Fibroblast of the aortic adventitia (primary cell): ENCODE measurements at places on chromosomes 1 and 21. TPM values are rescaled to one million over a fixed set of nuclear protein-coding genes. Genes with fewer than 3 reads are reported as not detected.

CASZ1 gene
- 0.09 TPM in 1 of 2 replicates, not detected in the other for total RNA-seq

TEX38 gene
- total RNA-seq: not detected in 2 replicates

FBLIM1 gene
- total RNA-seq: 41.0 and 114 TPM in 2 replicates

OR10J1 gene
- total RNA-seq: not detected in 2 replicates

IGSF5 gene
- total RNA-seq: 0.09 TPM in 1 of 2 replicates, not detected in the other

KCND3 gene
- total RNA-seq: 0.09 and 5.2 TPM in 2 replicates

CCDC17 gene
- 0.72 and 4.0 TPM in 2 replicates for total RNA-seq

TRAF3IP3 gene
- 0.65 TPM in 1 of 2 replicates, not detected in the other for total RNA-seq

NEXN gene
- total RNA-seq: 17.6 and 66.4 TPM in 2 replicates

ITLN1 gene
- 0.49 TPM in 1 of 2 replicates, not detected in the other for total RNA-seq

VWA5B1 gene
- total RNA-seq: not detected in 2 replicates

CCDC30 gene
- 1.4 and 5.8 TPM in 2 replicates for total RNA-seq

PPIE gene
- 28.4 and 39.6 TPM in 2 replicates for total RNA-seq

AMY1C gene
- total RNA-seq: not detected in 2 replicates

FCRL4 gene
- not detected in 2 replicates for total RNA-seq

TIE1 gene
- total RNA-seq: 0.81 and 5.2 TPM in 2 replicates

TTC22 gene
- total RNA-seq: under 0.01 TPM in 1 of 2 replicates, not detected in the other

KDF1 gene
- total RNA-seq: not detected in 2 replicates

TCHH gene
- 0.09 TPM in 1 of 2 replicates, not detected in the other for total RNA-seq

PLEKHA6 gene
- total RNA-seq: 3.6 and 5.1 TPM in 2 replicates

LCE4A gene
- not detected in 2 replicates for total RNA-seq

SERINC2 gene
- 5.4 TPM in 1 of 2 replicates, not detected in the other for total RNA-seq

CDKN2C gene
- total RNA-seq: 15.3 and 34.1 TPM in 2 replicates

C1orf115 gene
- total RNA-seq: 0.09 TPM in 1 of 2 replicates, not detected in the other

CD52 gene
- total RNA-seq: not detected in 2 replicates

SYDE2 gene
- total RNA-seq: 5.2 and 6.5 TPM in 2 replicates

MT1HL1 gene
- not detected in 2 replicates for total RNA-seq

SPATA45 gene
- total RNA-seq: not detected in 2 replicates

DCST1 gene
- not detected in 2 replicates for total RNA-seq
